ENCODE measurements at places on chromosomes 2 and 18.

DNA sequence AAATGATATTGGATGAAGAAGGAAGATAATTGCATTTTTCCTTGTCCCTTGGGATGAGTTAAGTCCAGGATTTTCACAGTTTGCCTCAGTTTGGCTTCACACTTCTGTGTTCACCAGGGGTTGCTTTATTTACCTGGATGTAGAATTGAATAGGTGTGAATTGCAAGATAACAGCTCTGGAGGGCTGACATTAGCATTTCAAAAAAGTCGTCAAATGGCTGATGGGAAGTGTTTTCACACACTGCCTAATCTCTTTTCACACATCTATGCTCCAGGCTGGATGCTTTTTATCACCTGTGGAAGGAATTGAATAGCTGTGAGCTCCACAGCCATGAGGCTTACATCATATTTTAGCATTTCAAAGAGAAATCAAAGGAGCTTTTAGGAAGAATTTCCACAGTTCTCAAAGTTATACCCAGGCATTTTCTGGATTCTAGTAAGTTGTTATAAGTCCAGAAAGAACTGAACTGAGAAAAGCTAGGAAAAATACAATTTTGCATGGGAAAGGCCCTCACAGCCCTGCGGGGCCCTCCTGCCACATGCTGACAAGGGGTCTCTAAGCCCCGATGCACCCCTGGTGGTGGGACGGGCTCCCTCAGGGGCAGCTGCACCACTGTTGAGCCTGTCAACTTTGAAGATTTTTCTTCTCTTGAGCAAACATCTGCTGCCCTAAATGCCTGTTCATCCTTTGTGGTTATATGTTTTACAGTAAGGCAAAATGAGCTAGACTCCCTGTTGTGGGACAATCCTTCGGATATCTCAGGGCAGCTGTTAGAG is 43.9 kb downstream of the TEX51 start:
- DNase-seq, result no peak

DNA sequence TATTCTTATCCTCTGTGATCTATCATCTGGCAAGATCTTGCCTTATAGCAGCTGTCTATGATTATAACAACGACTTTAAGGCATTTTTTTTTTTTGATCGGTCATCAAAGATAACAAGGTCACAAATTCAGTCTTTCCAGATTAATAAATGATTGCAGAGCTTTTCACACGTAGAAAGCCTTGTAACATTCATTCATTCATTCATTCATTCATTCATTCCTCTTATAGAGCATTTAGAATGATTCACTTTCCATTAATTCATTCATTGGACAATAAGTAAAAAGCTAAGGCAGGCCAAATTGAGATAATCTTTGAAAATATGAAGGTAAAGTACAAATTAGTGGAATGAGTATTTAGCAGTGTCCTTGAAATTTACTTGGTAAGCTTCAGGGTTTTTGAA is 223.7 kb downstream of the NUP35 start:
- DNase-seq, result no peak

- no peak for DNase-seq
Measured at GRCh38 chr2:215848698-215849097, 164.7 kb downstream of the MREG start.

GRCh38 chr2:233486778-233487552 is 79.6 kb downstream of the USP40 start:
- DNase-seq, result no peak

DNA sequence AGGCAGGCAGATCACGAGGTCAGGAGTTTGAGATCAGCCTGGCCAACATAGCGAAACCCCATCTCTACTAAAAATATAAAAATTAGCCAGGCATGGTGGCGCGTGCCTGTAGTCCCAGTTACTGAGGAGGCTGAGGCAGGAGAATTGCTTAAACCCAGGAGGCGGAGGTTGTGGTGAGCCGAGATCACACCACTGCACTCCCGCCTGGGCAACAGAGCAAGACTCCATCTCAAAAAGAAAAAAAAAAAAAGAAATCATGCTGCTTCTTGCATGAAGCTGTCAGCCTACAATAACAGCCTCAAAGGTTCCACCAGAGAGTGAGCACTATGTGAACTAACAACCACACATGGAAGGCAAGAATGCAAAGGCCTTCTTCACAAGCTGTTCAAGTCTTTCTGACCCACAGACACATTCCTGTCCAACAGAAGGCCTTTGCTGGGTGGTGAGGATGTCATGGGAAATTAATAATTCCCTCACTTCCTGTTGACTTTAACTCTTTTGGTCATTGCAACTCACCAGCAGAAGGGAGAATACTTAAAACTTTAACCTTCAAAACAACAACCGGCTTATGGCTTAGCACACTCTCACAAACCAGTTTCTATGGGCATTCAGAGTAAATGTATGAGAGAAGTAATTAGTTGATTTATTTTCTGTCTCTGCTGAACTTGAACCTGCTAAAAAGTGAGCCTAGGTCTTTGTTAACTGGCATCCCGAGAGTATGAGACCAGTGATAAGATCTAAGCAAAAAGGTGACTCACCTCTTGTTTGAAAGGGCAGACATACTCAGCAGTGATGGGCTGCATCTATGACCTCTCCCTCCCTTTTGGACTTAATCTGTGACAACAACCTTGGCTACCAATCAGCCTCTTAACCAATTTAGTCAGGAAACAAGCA is 11.8 kb downstream of the PLEKHM3 start:
- DNase-seq, result no peak

DNA sequence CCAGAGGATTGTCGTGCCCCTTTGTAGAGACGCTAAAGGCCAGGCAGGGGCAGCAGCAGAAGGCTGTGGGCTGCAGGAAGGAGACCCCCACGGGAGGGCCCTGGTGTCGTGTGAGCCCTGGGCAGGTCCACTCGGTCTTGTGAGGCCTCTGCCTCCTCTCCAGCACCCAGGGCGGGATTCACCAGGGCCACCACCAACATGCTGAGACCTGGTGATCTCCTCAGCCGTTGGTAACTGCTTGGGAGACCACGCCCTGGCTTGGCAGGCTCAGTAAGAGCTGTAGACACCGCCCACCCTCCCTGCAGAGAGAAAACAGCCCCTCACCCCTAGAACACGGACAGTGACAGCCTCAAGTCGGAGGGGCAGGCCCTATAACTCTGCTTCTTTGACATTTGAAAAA is 21.1 kb downstream of the MBP start:
- no peak for DNase-seq

GRCh38 chr18:72410399-72410798 is 133.7 kb downstream of the CBLN2 start:
- no peak for DNase-seq

DNA sequence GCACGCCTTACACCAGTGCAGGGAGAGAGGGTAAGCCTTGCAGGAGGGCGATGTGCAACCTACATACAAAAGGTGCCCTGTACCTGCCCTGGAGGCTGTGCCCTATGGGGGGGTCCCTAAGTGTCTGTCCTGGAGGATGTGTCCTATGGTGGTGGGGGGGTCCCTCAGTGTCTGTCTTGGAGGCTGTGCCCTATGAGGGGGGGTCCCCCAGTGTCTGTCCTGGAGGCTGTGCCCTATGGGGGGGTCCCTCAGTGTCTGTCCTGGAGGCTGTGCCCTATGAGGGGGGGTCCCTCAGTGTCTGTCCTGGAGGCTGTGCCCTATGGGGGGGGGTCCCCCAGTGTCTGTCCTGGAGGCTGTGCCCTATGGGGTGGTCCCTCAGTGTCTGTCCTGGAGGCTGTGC is 216.6 kb downstream of the HDAC4 start:
- no peak for DNase-seq

GRCh38 chr2:72180351-72180750 is 32.7 kb upstream of the CYP26B1 start:
- no peak for DNase-seq

- DNase-seq, result no peak
Measured at GRCh38 chr18:70228536-70228935, 23.0 kb upstream of the RTTN start.

DNA sequence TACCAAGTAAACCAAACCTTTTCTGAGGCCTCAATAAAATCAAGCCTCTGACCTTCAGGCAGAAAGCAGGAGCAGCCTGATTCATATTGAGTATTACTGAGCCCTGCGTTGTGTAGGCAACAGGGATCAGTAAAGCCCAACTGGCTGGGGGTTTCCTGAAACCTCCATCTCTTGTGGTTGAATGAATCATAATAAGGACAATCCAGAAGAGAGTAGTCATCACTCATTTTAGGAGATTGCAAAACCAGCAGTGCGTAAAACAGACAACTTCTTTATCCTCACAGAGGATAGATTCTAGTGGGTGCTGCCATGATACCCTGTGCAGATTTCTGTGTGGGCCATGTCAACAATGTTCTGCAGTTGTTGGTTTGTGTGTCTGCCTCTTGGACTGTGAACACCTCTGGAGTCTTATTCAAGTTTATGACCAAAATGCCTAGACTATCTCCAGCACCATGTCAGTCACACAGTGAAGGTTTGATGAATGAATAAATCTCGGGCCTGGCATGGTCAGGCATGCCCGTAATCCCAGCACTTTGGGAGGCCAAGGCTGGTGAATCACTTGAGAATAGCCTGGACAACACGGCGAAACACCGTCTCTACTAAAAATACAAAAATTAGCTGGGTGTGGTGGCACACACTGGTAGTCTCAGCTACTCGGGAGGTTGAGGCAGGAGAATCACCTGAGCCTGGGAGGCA is 51.8 kb upstream of the RAB27B start:
- DNase-seq, result no peak

DNA sequence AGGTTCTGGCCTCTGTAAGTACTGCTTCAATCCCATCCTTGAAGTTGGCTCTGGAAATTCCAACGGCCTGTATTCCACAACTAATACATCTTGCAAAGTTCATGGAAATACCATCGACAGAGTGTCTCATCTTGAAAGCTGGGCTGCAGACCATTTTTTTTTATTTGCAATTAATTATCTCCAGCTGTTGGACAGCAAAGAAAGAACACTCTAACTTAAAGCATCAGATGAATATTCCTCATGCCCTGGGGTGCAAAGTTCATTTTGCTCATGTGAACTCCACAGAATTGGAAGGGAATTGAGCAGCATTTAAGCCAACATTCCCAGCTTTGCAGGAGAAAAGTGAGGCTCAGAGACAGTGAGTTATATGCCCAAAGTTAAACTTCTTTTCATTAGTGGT is 96.5 kb upstream of the PIEZO2 start:
- DNase-seq, result peak; percentile 81

GRCh38 chr18:3236470-3236869 is 11.1 kb upstream of the MYL12A start:
- no peak for DNase-seq

DNA sequence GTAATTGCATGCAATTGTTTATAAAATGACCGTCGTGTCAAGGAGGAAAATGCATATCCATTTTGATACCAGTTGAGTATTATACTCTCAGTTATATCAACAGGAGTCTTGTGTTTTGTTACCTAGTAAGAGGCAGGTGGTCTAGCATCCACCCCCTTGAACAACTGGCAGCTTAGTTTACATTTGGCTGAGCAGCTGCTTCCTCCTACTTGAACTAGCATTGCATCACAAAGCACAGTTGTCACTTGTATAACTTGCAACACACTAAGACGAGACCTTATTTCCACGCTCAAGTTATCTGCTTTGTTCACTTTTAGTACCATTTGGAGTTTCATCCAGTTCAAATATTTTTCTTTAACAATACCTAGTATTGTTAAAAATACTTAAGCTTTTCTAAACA is 75.4 kb upstream of the UBE2E3 start:
- DNase-seq, result peak; percentile 17

DNA sequence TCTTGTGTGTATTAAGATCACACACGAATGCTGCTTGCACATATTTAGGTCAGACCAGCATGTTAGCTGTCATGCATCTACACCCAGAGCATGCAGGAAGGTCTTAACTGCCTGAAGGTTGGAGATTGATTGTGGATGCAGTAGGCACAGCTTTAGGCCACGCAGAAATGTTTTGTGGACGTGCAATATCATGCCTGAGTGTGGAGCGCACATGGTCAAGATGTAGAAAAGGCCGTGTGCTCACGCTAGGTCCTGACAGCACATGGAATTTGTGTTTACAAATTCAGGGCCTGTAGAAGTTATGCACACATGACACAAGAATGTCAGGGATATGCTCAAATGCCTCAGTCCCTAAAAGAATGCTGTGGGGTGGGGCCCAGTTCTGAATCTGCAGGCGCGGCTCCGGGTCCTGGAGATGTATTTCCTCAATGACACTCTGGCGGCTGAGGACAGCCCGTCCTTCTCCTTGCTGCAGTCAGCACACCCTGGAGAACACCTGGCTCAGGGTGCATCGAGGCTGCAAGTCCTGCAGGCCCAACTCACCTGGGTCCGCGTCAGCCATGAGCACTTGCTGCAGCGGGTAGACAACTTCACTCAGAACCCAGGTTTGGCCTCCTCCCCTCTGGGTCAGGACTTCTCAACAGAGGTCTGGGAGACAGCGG is 27.9 kb downstream of the MARCO start:
- no peak for DNase-seq

DNA sequence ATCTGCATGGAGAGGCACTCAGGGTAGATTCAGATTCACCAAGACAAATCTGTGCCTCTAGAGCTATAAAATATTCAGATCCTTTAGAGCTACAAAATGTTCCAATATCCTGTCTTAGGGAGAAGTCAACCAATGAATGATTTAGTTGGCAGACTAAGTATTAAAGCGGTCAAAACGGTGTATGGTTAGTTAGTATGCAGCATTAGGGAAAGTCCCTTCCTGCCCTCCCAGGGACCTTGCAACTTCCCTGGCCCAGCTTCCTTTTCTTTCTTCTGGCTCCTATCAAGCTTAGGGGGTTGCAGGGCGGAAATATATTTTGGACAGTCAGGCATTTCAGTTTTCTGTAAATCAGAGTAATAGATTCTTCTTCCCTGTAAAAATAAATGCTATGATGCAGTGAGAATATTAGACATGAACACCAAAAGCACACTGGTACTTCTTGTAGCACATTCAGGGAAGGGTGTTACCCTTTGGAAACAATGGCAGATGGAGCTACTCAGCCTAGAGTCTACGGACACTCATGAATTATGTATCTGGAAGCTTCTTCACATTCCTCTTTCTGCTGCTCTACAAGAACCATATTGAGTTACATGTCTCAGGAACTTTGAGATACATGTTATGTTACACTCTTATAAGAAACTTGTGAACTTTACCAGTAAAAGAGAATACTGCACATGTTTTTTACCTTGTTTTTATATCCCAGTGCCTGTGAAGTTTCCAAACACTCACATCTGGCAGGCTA is 45.7 kb downstream of the CCDC93 start:
- no peak for DNase-seq

GRCh38 chr18:2515908-2516625 is 55.2 kb downstream of the METTL4 start:
- no peak for DNase-seq

- DNase-seq, result no peak
Measured at GRCh38 chr2:1476617-1477195, 63.4 kb downstream of the TPO start.

DNA sequence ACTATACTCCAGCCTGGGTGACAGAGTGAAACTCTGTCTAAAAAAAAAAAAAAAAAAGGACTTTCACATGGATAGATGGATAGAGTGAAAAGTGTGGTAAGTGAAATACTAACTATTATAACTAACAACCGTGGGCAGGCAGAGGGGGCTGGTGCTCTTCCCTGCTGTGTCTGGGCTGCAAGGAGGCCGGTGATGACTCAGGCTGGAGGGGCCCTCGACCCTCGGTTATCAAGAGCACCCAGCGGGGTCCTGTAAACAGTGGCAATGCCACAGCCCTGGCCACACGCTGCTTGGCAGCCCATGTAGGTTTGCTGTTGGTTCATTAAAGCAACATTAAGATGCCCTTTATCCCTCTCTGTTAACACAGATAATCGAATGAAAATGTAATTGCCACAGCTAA is 184.8 kb upstream of the RAB12 start:
- DNase-seq, result no peak

- no peak for DNase-seq
Measured at GRCh38 chr2:234867882-234868285, 83.9 kb upstream of the SH3BP4 start.

All from muscle of back (tissue), 13 donors.